Amniotic stem cell (primary cell): ENCODE measurements at places on chromosomes 1 and 21.

GRCh38 chr1:248158758-248159157 is 13.8 kb downstream of the OR2M5 start:
- no peak for DNase-seq

- peak; percentile 56 for DNase-seq
Observed at GRCh38 chr1:203440771-203441170, 34.8 kb upstream of the PRELP start.

- DNase-seq = no peak
Observed at GRCh38 chr1:211910113-211910884, 79.7 kb upstream of the LPGAT1 start.

GRCh38 chr21:16537501-16537900 is 807.7 kb downstream of the USP25 start:
- no peak for DNase-seq

DNA sequence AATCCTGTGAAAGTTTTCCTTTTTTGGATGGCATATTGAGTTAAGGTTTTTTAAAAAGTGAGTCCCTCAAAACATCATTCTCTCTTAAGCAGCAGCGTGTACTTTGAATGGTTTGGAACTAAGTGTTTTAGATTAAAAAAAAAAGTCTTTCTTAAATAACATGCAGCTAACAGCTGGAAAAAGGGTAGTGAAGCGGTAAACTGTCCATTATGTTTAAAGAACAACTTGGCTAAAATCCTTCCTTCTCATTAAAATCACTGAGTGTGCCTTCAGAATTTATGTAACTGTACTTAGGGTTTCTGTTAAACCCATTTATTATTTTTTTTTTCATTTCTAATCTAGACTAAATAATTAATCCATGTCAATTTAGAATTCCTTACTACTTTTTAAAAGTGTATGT is 254.2 kb upstream of the ADAMTS5 start:
- no peak for DNase-seq

- no peak for DNase-seq
Observed at GRCh38 chr1:29931477-29932175, 695.3 kb downstream of the PTPRU start.

DNA sequence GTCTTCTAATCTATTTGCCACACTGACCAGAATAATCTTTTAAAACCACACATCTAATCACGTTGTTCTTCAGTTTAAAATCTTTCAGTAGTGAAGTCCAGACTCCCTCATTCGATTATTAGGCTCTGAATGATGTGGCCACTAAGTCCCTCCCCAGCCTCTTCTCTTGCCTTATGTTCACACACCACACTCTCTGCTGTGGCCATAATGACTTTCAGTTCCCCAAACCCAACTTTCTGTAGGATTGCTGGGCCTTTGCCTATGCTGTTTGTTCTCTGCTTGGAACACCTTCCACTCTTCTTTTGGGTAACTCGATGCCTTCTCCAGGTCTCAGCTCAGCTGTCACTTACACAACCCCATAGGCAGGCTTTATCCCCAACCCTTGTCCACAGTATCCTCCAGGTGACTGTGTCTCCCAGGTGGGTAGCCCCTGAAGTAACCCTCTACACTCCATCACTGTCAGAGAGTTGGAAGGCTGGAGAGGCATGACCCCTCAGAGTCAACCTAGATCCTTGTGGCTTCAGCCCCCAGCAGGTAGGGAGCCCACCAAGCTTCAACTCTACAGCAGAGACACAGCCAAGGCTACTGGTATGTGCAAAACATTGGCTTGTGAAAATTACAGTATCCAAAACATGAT is 8.4 kb upstream of the SLC37A1 start:
- DNase-seq = no peak

DNA sequence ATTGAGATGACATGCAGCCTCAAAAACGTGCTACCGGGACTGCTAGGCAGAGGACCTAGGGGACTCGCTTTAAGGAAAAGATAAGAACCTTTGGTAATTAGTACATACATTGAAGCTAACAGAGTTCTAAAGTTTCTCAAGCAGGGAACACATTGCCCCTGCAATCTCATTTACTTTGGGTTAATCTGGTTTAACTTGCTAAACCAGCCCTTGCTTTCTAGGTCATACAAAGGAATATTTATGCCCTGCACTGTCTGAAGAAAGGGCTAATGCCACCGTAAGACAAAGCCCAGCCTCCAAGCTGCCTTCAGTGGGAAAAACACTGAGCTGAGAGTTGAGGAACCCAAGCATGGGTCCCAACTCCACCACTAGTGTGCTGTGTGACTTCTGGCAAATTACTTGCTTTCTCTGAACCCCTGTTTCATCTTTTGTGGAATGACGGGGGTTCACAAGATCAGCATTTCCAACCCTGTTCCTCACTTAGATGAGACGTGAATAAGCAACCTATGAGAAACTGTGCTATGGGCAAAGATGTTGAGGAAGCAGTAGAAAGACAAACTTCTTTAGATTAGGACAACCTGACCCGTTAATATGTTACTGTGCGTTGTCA is 66.3 kb downstream of the VWA5B1 start:
- DNase-seq = no peak

DNA sequence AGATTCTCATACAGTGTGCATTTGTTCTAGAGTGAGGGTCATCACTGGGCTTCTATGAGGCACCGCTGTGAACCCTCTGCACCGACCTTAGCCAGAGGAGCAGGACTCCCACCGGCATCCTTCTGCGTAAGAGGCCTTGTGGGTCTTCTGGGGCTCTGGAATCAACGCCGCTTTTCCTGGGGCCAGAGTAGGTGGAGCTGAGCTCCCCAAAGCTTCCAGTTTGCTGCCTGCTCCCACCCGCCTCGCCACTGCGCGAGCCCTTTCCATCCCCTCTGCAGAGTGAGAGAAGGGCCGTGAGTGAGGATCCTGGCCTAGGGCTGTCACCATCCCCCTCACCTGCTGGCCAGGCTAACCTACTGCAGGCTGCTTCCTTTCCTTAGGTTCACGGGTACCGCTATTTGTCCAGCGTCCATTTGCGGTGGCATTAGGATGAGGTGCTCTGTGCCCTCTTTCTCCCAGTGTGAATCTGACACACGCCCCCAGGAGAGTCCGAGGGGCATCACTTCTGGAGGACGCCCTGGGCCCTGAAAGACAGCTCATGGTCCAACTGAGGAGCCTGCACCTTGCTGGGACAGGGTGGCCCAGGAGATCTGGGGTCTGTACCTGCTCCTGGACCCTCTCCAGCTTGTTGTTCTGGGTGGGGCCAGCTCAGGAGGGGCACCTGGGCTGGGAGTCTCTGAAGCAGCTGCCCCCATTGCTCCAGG is 36.2 kb downstream of the UMODL1 start:
- no peak for DNase-seq

DNA sequence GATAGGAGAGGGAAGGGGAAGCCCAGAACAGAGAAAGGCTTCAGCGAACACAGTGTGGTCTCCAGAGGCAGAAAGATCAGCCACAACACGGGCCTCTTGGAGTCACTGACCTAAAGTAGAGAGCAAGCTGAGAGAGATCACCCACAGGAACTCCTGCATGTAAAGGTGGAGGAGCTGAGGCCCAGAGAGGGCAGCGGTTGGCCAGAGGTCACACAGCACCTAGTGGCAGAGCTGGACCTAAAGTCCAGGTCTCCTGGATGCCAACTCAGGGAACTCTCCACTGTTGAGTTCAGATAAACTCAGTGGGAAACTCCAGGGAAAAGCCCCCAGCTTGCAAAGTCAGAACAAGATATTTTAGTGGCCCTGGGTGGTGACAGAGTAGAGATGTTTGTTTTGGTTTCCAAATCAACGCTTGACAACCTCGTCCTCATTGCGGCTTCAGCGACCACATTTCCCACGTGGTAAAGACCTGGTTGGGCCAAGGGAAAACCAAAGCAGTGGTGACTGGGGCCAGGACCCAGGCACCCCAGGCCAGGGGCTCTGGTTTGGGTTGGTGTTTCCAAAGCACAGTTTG is 4.6 kb downstream of the IFFO2 start:
- DNase-seq = no peak

GRCh38 chr1:210358626-210359025 is 29.9 kb downstream of the HHAT start:
- no peak for DNase-seq

- no peak for DNase-seq
Observed at GRCh38 chr1:218456444-218456843, 111.3 kb downstream of the TGFB2 start.

GRCh38 chr1:157092831-157093230 is 6.8 kb downstream of the ETV3L start:
- DNase-seq = no peak

DNA sequence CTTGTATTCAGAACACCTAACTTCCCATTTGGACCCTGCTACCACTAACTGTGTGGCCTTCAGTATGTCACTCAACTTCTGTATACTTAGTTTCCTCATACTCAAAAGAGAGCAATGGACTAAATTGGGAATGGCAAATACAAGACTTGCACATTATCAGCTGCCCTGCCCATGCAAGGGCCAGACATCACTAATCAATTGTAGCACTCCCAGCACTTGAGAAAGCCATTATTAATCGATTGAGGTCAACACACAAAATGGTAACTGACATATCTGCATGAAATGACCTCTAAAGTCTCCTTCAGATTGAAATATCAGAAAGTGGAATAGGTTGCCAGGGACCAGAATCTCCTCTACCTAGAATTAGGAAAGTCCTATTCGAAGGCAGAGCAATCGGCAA is 59.2 kb downstream of the MT1HL1 start:
- DNase-seq = no peak

- DNase-seq = no peak
Observed at GRCh38 chr21:37496972-37497371, 130.4 kb downstream of the DYRK1A start.

- DNase-seq = no peak
Observed at GRCh38 chr1:185652348-185652747, 81.8 kb upstream of the HMCN1 start.

- DNase-seq = no peak
Observed at GRCh38 chr1:9108056-9108665, 20.7 kb downstream of the GPR157 start.

GRCh38 chr1:226938903-226939437 is 1.1 kb upstream of the COQ8A start:
- DNase-seq = no peak

GRCh38 chr1:27959792-27960603 is at the start of gene XKR8:
Gene XKR8 (plus strand): TSS chr1:27959973. CDS start chr1:27960070, 97 bp downstream.
- no peak for DNase-seq

DNA sequence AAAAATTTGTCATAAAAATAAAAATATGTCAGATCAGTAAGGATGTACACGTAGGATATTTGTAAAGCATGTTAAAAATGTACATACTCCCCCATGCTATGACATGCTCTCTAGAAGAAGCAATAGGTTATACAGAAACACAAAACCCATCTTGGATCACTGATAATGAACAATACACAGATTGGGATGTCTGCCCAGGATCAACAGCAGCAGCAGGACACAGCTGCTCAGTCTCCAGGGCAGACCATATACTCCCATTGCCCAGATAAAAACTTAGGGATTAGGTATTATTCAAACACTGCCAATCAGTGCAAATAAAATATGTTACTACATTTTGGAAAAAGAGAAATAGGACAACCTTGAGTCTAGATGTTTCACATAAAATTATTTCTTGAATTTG is 39.0 kb downstream of the DAB1 start:
- DNase-seq = no peak

- DNase-seq = no peak
Observed at GRCh38 chr1:65429078-65429477, 8.6 kb downstream of the LEPR start.

DNA sequence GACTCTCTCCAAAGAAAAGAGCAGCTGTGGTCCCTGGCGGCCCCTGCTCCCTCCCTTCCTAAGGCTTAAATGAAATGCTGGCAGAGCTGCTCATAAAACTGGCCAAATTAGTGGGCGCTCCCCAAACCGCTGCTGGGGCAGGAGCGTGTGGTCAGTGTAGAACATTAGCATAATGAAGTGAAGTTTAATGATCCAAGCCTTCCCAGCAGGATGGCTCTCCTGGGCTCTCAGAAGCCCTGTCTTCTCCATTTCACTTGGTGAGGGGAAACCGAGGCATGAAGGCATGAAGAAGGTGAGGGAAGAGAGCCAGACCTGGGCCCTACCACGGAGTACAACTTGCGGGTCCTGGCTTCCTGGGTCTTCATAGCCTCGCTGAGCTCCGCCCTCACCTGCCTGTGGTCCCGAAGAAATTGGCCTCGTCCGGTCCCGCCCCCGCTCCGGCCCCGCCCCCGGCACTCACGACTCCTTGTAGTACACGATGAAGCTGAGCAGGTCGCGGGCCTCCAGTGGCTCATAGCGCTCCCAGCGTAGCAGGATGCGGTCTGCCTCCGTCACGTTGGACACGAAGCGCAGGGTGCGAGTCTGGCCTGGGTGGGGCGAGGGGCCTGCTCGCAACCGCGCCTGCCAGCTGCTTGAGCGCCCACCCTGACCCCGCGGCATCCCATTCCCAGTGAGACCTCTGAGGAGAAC is 10.3 kb downstream of the INSRR start:
- no peak for DNase-seq

DNA sequence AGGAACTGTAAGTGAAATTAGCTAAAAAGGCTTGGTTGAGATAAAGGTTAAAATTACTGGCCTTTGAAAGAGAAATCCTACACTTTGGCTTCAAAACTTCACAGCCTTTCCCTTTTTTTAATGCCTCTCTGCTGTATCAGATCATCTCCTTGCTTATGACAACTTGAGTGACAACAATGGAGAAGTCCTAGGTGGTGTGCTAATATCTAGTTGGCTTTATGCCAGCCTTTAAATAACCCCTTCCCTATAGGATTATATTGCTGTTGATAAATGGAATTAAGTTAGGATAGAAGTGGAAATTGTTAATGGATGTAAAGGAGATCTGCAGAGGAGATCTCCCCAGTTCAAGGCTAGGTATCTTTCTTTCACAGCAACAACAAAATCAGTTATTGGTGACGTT is 130.2 kb upstream of the ATP1B1 start:
- no peak for DNase-seq

- no peak for DNase-seq
Observed at GRCh38 chr1:65036570-65037051, 70.3 kb upstream of the JAK1 start.

DNA sequence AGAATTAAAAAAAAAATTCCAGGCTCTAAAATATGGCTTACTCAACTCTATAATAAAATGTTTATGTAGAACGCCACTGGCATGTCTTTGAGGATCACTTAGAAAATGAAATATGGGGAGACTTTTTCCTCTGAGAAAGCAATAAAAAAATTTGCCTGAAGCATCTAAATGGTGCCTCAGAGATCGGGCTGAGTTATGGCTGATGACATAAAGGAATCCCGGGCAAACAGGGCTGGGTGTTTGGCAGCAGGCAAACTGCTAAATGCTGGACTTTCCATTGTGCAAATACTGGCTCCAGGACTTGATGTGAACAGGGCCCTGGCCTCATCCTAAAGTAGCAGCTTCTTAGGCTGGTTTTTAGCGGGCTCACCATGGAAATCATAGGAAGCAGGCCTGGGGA is 44.5 kb upstream of the C1orf87 start:
- no peak for DNase-seq
